Fibroblast of skin of left biceps (primary cell): ENCODE measurements at places on chromosomes 2 and 18.

DNA sequence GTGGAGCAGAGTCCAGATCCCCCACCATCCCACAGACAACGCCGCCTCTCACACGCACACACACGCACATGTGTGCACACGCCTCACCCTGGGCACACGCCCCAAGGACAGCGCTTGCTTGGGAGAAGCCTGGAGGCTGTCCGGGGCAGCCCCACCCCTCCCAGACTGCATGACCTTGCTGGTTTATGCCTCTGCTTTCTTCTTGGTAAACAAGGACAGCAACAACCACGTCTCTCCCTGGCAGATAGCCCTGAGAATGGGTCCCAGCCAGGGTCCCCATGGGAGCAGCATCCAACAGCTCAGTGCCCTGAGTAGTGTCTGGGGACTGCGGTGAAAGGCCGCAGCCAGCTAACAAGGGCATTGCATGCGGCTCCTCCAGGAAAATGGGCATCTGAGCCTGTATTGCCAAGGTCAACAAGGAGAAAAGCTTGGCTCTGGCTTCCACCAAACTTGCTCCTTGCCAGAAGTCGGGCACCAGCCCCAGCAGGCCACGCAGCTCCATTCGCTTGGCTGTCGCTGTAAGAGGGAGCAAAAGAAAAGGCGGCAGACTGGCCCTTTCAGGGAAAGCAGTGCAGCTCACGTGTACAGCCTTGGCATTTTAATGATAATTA is 234.6 kb downstream of the EIPR1 start:
- DNase-seq, result no peak

DNA sequence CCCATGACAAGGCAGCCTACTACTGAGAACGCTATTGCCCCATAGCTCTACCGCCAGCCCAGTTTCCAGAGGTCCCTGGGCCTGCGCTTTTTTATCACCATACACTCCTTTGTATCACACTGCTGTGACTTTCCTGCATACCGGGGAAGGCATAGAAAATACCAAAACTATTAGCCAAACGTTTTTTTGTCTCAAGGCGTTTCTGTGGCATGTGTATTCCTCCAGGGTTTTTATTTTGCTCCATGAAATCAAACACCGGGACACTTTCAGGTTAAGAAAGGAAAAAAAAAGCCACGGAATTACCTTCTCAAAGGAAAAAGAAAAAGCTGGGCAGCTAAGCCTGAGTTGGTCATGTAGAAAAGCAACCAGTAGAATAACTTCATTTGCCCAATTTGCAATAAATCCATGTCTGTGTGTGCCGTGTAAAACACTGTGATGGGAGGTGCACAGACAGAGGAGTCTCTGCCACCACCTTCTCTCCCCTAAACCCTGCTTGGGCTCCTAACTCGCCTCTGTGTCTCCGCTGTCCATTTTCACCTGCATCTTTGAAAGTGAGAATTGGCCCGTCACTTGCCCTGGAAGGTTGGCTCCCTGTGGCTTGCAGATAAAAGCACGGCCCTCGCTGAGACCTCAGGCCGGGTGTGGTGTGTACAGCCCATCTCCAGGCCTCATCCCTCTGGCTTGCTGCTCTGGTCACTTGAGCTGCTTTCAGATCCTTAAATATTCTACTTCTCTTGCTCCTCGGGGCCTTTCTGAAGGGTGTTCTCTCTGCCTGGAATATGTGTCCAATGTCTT is 1.7 kb downstream of the AMER3 start:
- DNase-seq, result no peak

- no peak for DNase-seq
Observed at GRCh38 chr2:145930318-145930717, 1410.4 kb upstream of the ZEB2 start.

DNA sequence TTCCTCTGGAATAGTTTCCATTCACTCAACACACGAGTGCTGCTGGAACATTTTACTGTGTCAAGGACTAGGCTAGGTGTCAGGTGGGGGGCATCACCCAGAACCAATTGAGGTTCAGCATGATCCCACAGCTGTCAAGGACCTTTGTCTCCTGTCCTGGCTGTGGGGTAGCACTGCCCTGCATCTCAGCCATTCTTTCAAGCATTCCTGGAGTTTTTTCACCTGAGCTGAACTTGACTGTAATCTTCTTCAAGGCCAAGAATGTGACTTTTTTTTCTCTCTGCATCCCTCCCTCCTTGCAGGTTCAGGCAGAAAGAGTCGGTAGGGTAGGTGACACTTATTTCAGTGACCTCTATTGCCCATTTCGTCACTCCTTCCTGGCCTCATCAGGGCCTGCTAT is 3.5 kb downstream of the MAPK4 start:
- DNase-seq, result no peak

DNA sequence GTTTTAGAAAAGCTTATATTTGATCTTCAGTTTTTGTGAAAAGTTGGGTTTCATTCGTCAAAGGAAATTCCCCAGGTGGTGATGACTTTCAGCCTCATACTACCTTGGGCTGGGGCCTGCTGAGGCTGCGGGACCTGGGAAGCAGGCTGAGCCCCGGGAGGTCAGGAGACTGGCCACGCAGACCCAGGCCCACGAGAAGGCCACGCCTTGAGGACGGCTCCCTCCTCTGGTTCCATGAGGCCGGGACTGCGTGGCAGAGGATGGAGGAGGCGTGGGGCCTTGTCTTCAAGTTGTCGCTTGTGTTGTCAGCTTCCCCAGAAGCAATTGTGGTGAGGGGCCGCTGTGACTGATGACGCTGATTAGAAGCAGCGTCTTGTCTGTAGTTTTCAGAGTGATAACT is 11.8 kb downstream of the CNDP2 start:
- no peak for DNase-seq

DNA sequence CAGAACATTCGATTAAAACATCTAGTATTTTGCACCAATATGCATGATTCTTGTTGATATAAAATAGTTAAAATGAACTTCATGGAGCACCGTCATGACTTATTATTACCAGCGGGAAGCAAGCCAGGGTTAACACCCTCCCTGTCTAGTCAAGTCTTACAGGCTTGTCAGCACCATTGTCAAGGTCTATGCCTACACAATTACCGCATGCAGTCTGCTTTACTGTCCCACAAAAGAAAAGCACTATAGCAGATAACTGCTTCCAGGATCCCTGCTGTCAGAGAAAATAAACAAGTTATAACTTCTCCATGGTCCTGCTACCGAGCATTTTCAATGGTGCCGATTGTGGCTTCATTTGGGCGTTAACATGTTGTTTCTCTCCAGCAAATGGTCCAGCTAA is 968.0 kb upstream of the FAM98A start:
- DNase-seq, result no peak

DNA sequence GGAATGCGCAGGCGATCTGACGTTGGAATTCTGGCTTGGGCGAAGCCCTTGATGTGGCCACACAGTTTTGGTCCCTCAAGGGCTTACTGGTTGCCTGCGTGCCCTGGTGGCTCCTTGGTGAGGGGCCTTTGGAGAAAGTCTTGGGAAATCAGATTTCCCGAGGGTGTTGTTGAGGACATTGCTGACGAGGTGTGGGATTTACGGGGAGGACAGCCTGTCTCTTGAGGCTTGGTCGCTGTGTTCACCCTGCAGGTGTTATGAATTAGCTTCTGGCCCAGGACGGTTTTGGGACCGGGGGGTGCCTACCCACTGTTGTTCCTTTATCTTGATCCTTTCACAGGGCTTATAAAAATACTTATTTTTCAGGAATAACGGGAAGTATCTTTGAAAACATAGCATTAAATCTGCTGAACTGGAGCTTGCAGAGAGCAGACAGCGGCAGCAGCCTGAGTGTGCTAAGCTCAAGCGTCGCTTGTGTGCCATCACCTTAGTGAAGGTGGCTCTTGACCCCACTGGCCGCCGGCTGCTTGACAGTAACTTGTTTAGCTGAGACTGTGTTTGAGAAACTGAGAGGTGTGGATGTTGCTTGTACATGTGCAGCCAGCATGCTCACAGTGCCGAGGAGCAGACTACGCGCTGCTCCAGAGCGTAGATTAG is 4.2 kb downstream of the CTDP1 start:
- DNase-seq, result no peak

DNA sequence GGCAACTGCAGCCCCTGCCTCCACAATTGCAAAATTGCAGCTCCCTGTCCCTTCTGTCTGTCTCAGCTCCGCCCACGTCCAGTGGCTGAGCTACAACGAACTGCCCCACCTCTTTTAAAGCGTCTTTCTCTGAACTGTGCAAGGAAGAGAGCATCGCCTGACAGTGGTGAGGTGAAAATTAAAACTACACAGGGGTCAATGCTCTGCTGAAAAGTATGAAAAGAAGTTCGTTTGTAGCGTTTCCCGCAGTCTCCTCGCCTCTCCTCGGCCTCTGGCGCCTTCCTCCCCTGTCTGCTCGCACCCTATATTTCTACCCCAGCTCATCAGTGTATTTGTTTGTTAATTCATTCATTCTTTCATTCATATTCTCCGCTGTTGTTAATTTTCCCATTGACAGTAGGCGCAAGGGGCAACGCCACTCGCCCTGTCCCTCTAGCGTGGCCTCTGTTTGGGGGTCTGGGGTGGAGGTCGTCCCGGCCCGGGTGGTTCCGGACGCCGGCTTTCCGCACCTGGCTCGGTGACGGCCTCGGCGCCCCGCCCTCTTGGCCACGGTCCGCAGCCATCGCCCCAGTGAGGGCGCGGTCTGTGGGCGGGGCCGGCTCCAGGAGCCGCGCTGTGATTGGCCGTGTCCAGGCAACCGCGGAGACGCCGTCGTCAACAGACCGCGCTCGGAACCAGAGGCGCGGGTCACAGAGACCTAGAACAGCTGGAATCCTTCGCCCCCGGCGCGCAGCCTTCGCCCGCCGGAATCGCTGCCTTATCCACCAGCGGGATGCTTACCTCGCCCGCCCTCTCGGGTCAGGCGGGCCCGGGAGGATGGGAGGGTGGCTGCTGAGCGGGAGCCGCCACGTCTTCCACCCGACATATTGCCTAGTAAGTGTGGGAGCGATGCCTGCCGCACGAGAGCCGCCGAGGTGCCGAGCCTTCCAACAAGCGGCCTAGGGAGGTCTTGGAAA is at the start of gene VWA3B:
VWA3B (plus strand) TSS at position 677 of the 956 bp plus-strand sequence. CDS start 5,926 bp downstream, outside the sequence.
- DNase-seq, result no peak

DNA sequence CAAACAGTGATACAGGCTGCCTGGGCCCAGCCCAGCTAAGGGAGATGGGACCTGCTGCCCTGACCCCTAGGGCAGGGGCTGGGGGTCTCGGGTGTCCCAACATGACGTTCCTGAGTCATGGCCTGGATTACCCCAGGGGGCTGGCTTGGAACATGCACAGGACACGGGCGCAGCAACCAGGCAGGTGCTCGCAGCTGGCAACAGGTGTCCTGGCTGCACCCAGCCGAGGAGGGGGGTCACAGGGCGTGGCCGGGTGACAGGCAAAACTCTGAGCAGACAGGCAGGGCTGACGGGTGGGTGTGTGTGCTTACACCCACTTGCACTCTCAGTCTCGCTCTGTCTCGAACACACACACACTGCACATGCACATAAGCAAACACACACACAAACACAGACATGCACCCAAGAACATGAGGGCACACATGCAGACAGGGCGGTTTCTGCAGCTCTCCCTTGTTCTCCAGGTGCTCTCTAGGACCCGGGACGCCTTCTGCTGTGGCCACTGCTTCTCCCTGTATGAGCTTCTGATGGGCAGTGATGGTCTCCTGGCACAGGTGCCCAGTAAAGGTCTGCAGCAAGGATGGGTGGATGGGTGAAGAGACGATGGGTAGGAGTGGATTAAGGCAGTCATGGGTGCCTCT is 33.7 kb upstream of the TAF1B start:
- DNase-seq, result no peak

DNA sequence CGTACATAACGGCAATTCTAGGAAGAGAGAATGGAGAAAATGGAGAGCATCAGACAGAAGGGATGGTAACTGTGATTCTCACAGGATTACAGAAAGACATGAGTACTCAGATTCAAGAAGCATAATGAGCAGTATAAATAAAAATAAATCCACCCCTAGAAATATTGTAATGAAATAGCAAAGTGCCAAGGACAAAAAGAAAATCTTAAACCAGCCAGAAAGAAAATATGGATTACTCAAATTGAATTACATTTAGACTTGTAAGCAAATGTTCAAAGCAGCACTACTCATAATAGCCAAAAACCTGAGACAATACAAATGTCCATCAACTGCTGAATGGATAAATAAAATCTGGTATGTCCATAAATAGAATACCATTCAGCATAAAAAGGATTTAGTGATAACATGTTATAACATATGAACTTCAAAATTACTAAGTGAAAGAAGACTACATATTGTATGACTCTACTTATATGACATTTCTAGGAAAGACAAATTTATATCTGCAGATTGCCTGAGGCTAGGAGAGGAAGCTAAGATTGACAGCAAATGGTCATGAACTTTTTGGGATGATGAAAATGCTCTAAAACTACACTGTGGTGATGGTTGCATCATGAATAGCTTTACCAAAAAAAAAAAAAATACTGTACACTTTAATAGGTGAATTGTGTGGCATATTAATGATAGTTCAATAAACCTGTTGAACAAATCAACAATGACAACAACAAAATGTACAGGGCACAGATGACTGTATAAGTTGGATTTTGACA is 63.4 kb upstream of the SPTBN1 start:
- no peak for DNase-seq

GRCh38 chr2:239669899-239670460 is 269.2 kb upstream of the HDAC4 start:
- DNase-seq, result no peak

- DNase-seq, result no peak
Observed at GRCh38 chr2:128458505-128458904, 139.8 kb upstream of the HS6ST1 start.

DNA sequence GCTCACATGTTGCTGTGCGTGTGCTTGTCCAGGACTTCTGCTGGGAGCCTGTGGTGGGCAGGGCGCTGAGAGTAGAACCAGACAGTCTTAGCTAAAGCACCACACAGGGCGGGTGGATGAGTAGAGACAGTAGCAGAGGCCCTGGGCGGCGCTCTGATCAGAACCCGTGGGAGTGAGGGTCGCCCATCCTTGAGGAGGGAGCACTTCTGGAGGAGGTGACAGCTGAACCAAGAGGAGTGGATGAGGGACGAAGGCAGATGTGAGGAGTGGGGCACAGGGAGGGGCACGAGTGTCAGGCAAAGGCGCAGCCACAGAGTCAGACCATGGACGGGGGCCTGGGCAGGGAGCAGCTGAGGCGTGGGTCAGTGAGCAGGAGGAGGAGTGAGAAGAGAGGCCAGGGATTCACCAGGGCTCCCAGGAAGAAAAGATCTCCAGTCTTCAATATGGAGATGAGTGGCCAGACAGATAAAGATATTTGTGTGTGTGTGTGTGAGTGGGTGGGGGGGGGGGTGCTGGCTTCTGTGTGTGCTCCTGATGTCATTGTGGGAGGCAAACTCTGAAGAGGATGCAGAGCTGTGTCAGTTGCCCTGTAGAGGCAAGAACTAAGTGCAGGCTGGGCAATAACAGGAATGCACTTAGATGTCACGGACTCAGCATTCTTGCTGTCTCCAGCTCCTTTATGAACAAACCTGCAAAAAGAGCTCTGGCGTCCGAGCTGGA is 79.6 kb downstream of the TPO start:
- no peak for DNase-seq

GRCh38 chr18:3107740-3108151 is 94.8 kb upstream of the LPIN2 start:
- no peak for DNase-seq

DNA sequence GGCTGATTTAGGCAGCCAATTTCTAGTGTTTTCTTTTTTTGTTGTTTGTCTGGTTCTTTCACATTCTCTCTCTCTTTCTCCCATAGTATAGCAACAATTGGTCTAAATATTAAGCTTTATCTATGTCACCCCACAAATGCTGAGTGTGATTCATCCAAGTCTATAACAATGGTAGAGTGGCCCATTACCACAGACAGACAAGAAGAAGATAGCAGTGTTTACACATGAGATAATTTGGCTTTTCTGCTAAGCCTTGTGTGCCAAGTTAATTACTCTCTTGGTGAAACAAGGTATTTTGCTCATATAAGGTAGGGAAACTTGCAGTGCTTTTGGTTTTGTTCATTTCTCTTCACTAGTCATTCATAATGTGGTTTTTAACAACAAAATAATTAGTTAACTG is 166.5 kb downstream of the SLC8A1 start:
- no peak for DNase-seq
